GM12891 (cell line): ENCODE measurements at places on chromosomes 12 and 14.

DNA sequence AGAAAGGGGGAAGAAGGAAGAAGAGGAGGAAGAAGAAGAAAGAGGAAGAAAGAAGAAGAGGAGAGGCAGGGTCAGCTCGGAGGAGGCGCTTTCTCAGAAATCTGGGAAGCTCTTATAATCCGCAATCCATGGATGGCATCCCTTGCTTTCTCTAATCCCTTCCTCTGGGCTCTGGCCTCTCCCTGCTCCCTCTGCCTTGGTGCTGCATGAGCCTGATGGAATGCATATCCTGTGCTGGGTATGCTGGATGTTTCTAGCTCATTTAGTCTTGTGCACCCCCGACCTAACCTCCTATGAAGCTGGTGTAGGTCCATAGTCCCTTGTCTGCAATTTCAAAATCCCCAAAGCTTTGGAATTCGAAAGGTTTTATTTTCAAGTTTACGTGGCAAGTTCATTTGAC is 94.2 kb upstream of the MYL2 start:
- DNase-seq, result no peak

- DNase-seq, result no peak
Measured at GRCh38 chr12:15562263-15562662, 226.9 kb downstream of the EPS8 start.

DNA sequence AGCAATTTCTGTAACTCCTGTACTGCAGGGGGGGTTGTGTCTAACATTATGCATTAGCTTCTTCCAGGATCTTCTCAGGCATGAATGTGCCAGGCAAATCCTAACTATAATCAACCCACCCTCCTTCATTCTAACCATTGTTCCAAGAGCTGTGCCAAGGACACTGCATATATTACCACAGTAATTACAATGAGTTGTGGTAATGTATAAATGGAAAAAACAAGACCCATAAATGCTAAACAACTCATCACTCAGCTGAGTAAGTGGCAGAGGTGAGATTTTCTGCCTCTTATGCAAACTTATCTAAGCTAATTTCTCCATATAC is 80.6 kb downstream of the PRKD1 start:
- DNase-seq, result no peak

DNA sequence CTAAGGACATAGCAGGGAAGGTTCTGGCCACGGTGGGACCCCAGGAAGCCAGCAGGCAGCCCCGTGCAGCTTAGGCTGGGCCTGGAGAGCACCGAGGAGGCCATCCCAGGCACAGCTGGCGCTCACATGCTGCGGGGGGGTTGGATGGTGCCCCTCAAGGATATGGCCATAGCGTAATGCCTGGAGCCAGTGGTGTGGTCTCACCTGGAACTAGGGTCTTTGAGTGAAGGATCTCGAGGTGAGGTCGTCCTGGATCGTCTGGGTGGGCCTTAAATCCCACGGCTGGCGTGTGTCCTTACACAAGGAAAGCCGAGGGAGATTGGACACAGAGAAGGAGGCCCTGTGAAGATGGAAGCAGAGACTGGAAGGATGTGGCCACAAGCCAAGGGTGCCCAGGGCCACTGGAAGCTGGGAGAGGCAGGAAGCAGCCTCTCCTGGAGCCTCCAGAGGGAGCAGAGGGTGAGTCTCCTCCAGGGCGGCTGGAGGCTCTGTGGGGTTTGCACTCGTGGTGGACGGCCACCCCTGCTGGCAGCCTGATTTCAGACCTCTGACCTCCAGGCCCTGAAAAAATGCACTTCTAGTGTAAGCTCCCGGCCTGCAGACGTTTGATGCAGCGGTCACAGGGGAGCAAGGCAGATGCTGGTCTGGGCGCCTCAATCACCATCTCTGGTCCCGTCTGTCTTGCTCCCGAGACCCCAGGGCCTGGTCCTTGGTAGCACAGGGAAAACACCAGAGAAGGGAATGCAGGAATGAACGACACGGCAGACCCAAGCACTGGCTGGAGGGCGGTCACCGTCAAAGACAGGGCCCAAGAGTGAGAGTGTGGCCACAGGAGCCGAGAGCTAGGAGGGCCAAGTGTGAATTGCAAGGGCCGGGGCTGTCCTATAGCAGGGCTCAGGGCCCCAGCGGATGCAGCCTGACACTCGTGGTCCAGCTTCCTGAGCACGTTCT is 218.6 kb downstream of the KIF26A start:
- no peak for DNase-seq

DNA sequence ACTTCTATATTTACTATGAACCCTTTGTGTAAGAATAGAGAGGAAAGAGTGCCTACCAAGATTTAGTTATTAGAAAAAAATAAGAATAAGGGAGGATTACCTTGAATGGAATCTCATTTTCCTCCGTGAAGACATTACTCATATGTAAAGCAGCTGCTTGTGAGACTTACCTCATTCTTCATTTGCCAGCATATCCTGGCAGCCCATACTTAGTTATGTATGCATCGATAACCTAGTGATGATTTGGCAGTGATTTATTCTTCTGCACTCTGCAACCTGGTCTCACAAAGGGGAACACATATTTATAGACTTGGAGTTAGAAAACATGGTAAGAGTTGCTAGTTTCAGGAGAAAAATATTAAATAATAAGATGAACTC is 56.8 kb downstream of the LRFN5 start:
- DNase-seq, result no peak

DNA sequence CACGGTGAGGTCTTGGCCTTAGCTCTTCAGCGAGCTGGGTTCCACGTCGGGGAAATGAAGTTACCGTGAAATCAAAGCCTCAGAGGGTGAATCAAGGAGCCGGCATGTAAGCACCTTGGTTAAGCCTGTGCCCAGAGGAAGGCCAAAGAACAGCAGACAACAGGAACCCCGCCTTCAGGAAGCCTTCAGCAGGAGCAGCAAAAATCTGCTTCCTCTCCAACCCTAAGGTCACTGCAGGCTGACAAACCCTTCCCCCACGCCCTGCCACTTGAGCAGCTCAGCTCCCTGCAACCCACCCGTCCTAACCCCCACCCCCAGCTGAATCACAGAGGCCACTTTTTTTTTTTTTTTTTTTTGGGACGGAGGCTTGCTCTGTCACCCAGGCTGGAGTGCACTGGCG is 72.9 kb upstream of the LTA4H start:
- no peak for DNase-seq

DNA sequence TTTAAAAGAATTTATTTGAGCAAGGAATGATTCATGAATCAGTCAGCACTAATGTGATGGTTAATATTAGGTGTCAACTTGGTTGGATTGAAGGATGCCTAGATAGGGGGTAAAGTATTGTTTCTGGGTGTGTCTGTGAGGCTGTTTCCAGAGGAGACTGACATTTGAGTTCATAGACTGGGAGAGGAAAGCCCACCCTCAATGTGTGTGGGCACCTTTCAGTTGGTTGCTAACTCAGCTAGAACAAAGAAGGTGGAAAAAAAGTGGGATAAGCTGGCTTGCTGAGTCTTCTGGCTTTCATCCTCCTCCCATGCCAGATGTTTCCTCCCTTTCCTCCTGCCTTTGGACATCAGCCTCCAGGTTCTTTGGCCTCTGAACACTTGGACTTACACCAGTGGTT is 47.2 kb downstream of the TESPA1 start:
- no peak for DNase-seq

GRCh38 chr14:94489336-94489735 is 13.3 kb upstream of the SERPINA9 start:
- DNase-seq, result no peak

GRCh38 chr14:95891742-95892141 is 15.1 kb downstream of the TUNAR start:
- DNase-seq, result no peak

DNA sequence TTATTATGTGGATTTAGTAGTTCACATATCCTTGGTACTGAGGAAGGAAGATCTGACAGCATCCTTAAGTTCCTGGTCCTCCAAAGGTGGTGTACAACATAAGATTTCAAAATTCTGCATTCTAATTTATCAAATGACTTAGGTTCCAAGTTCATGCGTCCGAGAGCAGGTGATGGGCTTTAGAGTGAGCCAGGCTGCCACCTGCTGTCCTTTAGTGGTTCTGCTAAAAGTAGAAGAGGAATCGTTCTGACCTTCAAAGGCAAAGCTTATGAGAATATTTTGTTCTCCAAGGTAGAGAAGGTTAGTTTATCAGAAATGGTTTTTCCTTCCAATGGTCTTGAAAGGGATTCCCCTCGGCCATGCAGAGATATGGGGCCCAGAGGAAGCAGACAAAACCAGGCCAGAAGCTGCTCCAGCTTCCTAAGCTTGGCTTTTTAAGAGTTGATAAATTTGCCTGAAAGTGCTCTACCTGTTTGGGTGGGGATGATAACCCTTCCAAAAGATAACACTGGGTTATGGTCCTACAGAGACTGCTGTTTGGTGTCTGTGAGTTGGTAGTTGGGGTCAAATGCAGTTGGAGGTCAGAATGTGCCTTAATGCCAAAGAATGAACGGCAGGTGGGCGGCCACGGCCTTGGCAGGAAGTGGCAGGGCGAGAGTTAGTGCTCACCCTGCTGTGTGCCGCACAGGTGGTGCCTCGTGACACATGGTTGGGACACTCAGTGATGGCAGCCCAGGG is 29.1 kb upstream of the LRTM2 start:
- no peak for DNase-seq

DNA sequence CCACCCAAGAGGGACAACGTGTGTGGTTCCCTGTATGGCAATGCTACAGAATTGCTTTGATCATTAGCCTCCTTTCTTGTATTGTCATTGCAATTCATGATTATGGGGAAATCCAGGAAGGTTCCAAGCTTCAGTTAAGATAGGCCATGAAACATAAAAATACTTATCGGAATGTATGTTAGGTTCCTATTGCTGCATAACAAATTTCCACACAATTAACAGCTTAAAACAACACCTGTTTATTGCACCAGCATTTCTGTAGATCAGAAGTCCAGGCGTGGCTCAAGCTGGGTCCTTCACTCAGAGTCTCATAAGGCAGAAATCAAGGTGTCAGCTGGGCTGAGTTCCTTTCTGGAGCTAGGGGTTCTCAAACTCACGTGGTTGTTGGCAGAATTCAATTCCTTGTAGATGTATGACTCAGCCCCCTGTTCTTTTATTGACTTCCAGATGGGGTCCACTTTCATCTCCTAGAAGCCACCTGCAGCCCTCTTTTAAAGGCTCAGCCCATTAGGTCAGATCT is 365.6 kb upstream of the TMPO start:
- no peak for DNase-seq

DNA sequence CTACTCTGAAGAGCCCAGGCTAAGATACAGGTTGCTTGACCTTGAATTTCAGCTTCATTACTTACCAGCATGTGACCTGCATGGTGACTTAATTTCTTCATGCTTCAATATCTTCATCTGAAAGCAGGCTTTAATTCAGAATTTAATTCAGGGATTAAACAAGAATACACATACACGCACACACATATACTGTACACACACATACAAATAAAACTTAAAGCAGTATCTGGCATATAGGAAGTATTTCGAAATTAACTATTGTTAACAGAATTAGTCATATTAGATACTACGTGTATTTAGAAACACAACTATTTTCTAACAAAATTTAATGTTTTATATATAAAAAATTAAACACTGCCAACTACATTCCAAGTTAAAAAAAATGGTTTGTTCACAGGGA is 640.3 kb downstream of the SLC6A15 start:
- DNase-seq, result no peak

- no peak for DNase-seq
Measured at GRCh38 chr14:61460718-61461611, 139.6 kb downstream of the PRKCH start.

GRCh38 chr14:90332271-90332584 is 487 bp upstream of the NRDE2 start:
- no peak for DNase-seq

GRCh38 chr14:50910495-50911420 is 33.5 kb downstream of the PYGL start:
- no peak for DNase-seq

DNA sequence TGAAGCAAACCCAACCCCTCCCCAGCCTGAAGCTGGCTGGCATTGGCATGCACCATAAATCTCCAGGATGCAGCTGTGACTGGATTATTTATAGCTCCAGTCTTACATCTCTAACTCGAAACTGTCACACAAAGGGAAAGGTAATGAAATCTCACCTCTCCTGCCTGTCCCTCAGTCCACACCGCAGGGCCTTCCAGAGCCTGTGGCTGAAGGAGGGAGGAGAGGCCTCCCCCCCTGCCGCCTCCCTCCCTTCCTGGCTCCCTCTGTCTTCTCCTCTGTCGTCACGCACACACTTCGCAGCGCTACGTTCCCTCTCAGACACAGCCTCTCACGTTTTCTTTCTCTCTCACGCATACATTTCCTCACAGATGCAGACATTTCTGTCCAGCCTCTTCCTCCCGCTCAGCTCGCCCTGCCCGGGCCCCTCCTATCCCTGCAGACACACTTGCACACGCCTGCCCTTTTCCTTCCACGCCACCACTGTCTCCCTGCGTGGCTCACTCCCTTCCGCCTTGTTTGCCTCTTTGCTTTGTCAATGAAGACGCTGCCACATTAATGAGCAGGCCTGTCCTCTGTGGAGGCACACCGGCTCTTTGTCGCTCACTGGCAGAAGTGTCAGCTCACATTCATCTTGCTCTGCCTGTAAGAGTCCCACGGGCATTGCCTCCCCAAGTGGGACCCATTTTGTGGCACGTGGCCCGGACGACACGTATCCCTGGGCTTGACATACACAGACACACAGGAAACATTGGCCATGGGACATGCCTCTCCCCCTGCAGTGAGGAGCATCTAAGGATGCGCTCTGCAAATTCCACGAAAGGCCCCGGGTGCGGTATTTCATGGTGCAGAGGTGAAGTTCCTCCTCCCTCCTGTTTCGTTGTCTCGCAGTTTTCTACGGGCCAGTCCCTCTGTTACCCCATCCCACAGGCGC is 27.9 kb downstream of the IRF2BPL start:
- DNase-seq, result no peak

DNA sequence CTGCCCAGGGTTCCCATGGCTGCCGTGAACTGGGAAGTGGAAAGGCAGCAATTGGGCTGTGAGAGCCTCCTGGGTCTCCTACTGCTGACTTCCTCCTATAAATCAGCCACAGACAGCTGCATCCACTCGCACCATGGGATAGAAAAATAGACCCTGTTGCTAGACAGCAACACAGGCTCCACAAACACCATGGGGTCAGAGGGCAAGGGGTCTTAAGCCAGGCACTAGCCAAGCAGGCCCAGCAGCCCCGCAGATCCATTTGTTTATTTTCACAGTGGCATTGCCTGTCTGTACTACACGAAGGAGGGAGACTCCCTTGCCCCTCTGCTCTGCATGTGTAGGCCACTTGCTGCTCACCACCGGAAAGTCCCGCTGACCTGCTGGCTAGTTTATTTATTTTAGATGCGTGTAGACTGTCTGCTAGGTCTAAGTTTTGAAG is 139.8 kb downstream of the DACT1 start:
- no peak for DNase-seq

- no peak for DNase-seq
Measured at GRCh38 chr12:111822886-111823285, 19.1 kb upstream of the MAPKAPK5 start.
